ENCODE measurements at places on chromosomes 6 and 20. TPM values are rescaled to one million over a fixed set of nuclear protein-coding genes. Genes with fewer than 3 reads are reported as not detected.

Gene TMEM217
- not detected for total RNA-seq

Gene SMIM28
- not detected for total RNA-seq

Gene CAGE1
- total RNA-seq, result 0.19 TPM

Gene SMOC2
- total RNA-seq, result 1.8 TPM

Gene FAM209B
- total RNA-seq, result 0.81 TPM

DNA sequence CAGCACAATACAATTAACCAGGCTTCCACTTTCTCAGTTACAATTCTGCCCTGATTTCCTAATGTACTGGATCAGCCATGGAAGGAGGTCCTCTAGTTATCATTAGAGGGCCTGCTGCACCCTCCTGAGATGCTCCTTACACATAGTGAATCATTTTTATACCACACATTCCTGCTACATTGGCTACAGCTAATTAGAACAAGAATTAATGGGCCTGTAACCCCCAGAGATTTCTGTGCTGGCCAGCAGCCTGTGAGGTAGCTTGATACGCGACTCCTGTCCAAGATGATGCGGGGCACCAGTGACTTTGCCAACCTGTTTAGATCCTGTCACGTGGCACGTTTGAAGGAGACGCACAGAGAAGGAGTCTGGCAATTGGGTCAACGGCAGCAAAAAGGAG is 422.8 kb downstream of the EPM2A start:
- H3K36me3 ChIP-seq, result no peaks in the 10 kb centered on the region
- H3K27me3 ChIP-seq, result no peaks in the 10 kb centered on the region
- no peak overlapping the region for H3K4me3 ChIP-seq

- no peak overlapping the region for H3K4me3 ChIP-seq
- H3K27ac ChIP-seq, result no peak overlapping the region
- no peaks in the 10 kb centered on the region for H3K27me3 ChIP-seq
- no peaks in the 10 kb centered on the region for H3K36me3 ChIP-seq
Measured at GRCh38 chr6:93784794-93785693, 365.7 kb upstream of the EPHA7 start.

DNA sequence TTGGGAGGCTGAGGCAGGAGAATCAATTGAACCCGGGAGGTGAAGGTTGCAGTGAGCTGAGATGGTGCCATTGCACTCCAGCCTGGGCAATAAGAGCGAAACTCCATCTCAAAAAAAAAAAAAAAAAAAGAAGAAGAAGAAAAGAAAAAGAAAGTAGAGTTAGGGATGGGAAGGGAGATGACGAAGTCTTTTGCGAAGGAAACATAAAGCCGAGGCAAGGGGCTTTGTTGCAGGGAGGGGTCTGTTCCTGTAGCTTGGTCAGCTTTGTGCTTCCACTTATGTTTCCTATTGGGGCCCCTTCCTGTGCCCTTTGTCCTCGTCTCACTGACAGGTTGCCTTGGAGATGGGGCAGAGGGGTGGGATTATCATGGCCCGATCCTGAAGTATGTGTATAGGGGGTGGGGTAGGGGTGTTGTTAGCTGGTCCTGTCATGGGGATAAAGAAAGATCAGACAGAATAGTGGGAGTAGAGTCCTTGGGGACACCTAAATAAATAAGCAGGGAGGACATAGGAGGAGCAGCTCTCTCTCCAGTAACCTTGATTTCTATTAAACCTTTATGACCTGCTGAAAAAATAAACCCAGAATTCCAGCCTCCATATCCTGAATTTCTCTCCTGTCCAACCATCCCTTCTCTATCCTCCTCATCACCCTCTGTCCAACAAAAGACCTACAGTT is 1.1 kb upstream of the CLIC1 start:
- peaks cover 33% of the 10 kb centered on the region for H3K36me3 ChIP-seq
- no peaks in the 10 kb centered on the region for H3K27me3 ChIP-seq
- H3K27ac ChIP-seq, result peak overlapping the region; percentile 95
- peak; percentile 40 for DNase-seq
- peaks cover 43% of the 10 kb centered on the region for H3K4me1 ChIP-seq

DNA sequence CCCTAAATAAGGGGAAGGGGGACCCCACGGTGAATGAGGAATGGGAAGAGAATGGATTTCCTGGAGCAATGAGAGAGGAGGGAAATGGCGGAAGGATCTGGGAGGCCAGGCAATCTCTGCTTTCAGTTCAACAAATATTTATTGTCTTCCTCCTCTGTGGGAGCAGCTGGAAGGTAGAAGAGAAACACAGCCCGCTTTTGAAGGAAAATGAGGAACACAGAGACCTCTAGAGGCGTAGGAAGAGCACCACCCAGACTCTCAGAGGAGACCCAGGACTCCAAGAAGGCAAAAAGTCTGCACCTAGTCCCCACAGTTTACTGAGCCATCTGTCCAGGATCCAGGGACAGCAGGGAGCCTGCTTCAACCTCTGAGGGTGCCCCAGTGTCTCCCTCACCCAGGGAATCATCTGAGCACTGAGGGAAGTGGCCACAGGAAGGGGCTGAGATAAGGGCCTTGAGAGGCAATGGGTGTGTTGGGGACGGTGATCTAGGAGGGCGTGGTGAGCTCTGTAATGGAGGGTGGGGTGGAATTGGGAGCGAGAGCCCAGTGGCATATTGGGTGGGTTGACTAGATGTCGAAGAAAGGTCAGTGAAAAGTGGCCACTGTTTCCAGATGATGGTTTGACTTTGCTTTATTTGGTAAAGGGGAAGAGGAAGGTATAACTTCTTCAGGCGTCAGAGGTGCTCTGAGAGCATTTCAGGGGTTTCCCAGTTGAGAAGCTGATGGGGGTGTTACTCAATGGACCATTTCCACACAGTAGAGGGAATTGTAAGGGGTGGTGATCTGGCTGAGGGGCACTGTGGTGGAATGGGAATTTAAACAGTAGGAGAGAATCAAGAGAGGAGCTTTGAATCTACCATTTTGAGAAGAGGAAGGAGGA is 610 bp downstream of the PSORS1C1 start:
- DNase-seq, result peak; percentile 64
- H3K27ac ChIP-seq, result no peak overlapping the region
- no peaks in the 10 kb centered on the region for H3K36me3 ChIP-seq
- H3K4me3 ChIP-seq, result no peak overlapping the region
- H3K27me3 ChIP-seq, result no peaks in the 10 kb centered on the region

DNA sequence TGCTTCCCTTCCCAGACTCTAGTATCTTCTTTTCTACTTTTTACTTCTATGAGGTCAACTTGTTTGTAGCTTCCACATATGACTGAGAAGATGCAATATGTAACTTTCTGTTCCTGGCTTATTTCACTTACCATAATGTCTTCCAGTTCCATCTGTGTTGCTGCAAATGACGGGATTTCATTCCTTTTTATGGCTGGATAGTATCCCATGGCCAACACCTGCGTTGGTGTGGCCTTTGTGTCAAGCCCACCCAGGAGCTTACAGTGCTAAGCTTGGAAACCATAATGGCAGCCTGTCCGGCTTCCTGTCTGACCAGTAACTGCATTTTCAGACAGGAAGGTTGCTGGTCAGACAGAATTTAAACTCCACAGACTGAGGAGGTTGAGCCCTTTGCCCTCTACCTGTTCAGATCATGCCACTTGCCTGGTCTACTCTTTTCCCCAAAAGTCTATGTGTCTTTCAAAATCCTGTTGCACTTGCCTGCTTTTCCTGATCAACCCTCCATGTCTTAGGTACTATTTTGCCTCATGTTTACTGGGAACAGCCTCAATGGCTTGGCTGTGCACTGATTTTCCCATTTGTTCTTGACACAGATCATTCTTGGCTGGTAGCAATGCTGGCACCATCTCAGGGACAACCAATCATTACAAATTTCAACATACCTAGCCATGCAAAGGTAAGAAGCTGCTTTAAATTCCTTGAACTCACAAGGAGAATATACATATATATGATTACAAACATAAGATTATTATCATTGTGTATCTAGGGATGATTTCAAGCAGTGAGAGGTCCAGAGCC is 114.3 kb upstream of the PLEKHG1 start:
- H3K27ac ChIP-seq, result no peak overlapping the region
- H3K4me3 ChIP-seq, result no peak overlapping the region
- H3K36me3 ChIP-seq, result no peaks in the 10 kb centered on the region
- no peaks in the 10 kb centered on the region for H3K27me3 ChIP-seq

DNA sequence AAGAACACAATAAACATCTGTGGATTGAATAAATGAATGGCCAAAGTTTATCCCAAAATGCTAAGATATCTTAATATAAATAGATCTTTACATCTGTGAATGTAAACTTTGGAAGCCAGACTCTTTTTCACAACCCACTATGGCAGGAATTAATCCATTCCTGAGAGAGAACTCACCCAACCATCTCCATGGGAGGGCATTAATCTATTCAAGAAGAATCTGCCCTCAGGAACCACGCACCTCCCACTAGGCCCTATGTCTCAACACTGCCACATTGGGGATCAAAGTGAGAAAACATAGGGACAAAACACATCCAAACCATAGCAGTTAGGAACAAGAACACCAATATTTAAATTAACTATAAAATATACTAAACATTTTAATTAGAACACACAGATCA is 3.4 kb downstream of the UBE3D start:
- H3K4me1 ChIP-seq, result peaks cover 35% of the 10 kb centered on the region
- H3K27ac ChIP-seq, result peak overlapping the region; percentile 57
- peak; percentile 89 for DNase-seq

DNA sequence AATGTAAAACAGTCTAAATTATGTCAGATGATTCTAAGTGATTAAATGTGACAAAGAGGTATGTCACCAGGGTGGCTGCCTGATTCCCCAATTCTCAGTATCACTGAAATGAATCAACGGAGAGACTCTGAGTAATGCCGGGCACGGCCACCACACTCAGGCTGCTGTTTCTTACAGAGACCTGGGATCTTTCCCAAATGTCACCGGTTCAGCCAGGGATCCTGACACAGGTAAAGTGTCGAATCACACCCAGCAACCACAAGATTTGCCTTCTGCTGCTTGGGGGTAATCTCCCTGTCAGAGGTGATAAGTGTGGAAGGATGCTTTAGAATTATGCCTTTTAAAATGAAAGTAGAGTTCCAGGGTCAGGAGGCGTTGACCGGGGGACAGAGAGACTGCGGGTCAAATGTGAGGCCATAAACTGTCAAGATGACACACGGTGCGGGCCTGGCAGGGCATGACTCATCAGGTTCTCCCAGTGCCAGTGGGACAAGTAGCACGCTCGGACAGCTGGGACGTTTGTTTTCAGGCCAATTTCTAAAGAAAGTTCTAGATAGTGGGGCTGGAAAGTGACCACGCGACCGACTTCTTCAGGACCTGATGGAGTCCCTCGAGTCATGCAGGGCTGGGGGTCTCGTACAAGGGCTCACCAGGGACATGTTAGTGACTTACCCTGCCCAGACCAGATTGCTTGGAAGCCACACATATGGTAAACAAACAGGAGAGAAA is 48.9 kb downstream of the PRDM1 start:
- no peaks in the 10 kb centered on the region for H3K27me3 ChIP-seq
- H3K4me1 ChIP-seq, result peaks cover 9% of the 10 kb centered on the region
- no peaks in the 10 kb centered on the region for H3K36me3 ChIP-seq
- H3K27ac ChIP-seq, result no peak overlapping the region

DNA sequence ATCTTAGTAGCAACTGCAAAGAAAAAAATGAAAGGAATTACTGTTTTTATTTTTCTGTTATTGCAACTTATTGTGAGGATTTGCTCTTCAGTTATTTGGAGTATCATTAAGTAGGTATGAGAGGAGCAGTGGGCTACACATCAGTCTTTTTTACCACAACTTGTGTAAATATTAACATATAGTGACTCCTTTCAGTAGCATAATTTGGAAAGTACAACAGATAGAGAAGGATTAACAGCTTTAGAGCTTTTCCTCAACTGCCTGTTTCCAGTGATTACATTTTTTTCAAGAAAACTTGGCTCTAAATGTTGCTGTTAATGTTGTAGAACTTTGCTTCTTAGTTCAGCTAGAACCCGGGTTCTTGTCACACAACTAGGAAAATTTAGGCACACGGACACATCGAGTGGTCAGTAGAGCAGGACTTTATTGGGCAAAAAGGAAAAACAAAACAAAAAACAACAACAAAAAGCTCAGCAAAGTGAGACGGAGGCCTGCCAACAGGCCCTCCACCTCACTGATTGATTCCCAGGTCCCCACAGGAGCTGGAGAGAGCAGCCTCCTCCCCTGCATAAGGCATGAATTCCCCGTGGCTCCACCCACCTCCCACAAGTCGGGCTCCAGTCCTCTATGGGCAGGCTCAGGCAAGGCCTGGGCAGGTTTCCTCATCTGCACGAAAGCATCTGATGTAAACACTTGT is 75.1 kb downstream of the ADGRG6 start:
- peaks cover 35% of the 10 kb centered on the region for H3K4me1 ChIP-seq
- no peaks in the 10 kb centered on the region for H3K27me3 ChIP-seq
- peak; percentile 65 for DNase-seq
- peak overlapping the region; percentile 77 for H3K27ac ChIP-seq
- no peak overlapping the region for H3K4me3 ChIP-seq

DNA sequence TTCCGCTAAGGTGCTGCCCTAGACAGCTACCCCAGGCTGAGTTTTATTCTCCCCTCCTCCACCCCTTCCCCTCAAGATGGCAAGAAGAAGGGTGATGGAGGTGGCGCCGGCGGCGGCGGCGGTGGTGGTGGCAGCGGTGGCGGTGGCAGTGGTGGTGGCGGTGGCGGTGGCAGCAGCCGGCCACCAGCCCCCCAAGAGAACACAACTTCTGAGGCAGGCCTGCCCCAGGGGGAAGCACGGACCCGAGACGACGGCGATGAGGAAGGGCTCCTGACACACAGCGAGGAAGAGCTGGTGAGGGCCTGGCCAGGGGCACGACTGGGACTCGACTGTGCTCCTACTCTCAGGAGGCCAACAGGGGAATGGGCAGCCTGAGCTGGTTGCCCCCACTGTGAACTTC is 35.1 kb downstream of the EIF2S2 start:
- H3K4me3 ChIP-seq, result no peak overlapping the region
- no peak overlapping the region for H3K27ac ChIP-seq
- peaks cover 31% of the 10 kb centered on the region for H3K36me3 ChIP-seq
- no peak for DNase-seq

- H3K4me1 ChIP-seq, result no peaks in the 10 kb centered on the region
- no peaks in the 10 kb centered on the region for H3K36me3 ChIP-seq
- no peak overlapping the region for H3K4me3 ChIP-seq
Measured at GRCh38 chr6:157597461-157598312, 216.7 kb downstream of the ZDHHC14 start.

GRCh38 chr20:58056021-58056591 is 172.3 kb downstream of the ANKRD60 start:
- no peaks in the 10 kb centered on the region for H3K27me3 ChIP-seq
- no peaks in the 10 kb centered on the region for H3K36me3 ChIP-seq
- DNase-seq, result no peak
- no peak overlapping the region for H3K27ac ChIP-seq
- no peaks in the 10 kb centered on the region for H3K4me1 ChIP-seq

DNA sequence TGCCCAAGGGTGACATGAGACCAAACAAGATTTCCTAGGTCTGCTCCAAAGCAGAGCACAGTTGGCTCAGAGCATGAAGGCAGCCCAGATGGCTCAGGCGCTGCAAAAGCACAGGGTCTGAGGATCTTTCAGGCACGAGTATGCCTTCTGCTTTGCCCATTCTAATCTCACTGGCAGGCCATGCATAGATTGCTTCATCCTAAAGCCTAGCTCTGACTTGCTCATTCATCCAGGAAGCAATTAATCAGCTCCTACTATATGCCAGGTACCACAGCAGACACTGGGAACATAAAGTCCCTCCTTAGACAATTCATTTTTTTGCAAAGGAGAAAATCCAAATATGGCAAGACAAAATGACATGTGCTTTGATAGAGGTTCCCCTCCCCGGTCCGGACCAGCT is 31.2 kb downstream of the GPLD1 start:
- H3K36me3 ChIP-seq, result no peaks in the 10 kb centered on the region
- no peak overlapping the region for H3K27ac ChIP-seq
- H3K4me1 ChIP-seq, result no peaks in the 10 kb centered on the region
- peaks cover 2% of the 10 kb centered on the region for H3K27me3 ChIP-seq
- no peak for DNase-seq
